ENCODE measurements at places on chromosomes 3 and 15.

DNA sequence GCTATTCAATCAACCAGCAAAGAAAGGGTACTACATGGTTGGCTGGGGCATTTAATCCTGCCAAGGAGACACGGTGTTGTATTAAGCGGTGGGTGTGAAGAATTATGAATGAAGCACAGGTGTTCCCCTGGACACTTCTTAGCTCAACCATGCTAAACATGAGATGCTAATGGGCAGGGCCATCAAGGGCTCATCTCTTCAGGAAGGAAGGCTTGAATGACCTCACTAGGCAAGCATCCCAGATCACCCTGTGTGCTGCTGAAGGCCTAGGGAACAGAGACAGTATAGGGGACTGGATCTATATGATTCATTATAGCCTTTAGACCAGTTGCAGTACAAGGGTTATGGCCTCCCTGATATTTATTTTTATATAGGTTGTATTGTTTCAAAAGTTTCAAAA, 221.3 kb upstream of the SLCO3A1 start:
- DNase-seq: no peak

DNA sequence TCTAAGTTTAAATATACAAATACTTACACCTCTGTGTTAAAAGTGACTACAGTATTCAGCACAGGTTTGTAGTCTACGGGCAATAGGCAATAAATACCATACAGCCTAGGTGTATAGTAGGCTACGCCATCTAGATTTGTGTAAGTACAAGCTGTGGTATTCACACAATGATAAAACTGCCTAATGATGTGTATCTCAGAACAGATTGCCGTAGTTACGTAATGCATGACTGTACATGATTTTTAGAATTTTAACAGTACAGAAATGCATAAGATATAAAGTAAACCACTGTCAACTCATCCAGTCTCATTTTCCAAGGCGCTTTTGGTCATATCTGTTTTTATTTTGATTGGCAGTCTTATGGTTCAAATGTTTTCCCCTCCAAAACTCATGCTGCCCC, 365.7 kb downstream of the CTNNB1 start:
- DNase-seq: no peak

DNA sequence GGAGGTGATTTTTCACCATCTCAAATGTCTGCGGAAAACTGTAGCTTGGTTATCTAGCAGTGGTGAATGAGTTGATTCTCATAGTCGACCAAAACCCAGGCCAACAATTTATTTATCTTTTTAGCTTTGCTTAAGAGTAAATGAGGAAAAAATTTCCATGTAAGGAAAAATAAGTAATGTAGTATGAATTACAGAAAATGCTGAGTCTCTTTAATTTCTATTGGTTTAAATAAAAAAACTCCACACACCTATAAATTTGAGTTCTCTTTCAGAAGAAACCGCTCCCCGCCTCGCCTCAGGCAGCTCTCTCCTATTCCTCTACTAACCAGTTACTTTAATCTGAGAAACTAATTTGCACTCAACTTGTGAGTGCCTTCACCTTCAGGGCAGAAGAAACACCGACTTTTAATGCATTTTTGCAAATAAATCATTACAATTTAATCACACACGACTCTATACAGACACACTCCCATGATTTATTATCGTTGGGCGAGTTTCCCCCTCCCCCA, 540 bp upstream of the RSRC1 start:
- DNase-seq: no peak

GRCh38 chr3:39000008-39000450, 51.7 kb downstream of the SCN11A start:
- DNase-seq: peak; percentile 55

GRCh38 chr3:141528800-141529199, 42.0 kb downstream of the RASA2 start:
- DNase-seq: no peak

DNA sequence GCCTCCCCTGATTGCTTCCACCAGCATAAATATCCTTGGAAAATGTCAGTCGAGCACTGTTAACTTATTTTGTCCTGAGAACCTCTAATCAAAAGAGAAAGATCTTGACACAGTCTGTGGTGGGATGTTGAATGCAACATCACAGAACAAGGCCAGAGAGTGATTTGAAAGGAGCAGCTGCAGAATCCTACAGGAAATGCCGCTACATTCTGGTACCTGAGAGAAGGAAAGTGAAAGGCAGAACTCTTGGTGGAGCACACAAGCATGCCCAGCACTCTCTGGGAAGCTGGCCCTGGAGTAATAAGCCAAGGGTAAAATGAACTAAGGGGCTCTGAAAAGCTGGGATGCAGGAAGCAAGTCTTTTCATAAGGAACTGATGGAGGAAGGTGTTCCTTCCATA, 75.8 kb downstream of the CBLB start:
- no peak for DNase-seq

DNA sequence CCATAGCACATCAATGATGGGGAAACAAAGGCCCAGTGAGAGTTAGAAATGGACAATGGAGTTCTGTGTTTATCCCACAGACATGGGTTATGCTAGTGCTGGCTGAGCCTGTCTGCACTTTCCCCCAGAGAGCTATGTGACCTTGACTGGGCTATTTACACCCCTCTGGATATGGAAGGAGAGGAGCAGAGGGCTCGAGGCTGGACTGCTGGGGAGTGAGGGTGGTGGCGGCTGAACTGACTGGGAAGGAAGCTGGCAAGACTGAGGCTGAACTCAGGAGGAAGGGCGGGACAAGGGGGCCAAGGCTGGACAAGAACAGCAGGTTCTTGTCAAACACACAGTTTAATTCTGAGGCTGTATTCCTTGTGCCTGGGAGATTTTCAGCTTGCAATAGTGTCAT, 10.8 kb upstream of the INSYN1 start:
- DNase-seq: no peak

- DNase-seq: no peak
Observed at GRCh38 chr3:125257536-125257935, 45.0 kb upstream of the SLC12A8 start.

- DNase-seq: no peak
Observed at GRCh38 chr3:15977090-15977489, 179.3 kb upstream of the ANKRD28 start.

GRCh38 chr15:99593070-99593469, 27.3 kb downstream of the MEF2A start:
- no peak for DNase-seq

DNA sequence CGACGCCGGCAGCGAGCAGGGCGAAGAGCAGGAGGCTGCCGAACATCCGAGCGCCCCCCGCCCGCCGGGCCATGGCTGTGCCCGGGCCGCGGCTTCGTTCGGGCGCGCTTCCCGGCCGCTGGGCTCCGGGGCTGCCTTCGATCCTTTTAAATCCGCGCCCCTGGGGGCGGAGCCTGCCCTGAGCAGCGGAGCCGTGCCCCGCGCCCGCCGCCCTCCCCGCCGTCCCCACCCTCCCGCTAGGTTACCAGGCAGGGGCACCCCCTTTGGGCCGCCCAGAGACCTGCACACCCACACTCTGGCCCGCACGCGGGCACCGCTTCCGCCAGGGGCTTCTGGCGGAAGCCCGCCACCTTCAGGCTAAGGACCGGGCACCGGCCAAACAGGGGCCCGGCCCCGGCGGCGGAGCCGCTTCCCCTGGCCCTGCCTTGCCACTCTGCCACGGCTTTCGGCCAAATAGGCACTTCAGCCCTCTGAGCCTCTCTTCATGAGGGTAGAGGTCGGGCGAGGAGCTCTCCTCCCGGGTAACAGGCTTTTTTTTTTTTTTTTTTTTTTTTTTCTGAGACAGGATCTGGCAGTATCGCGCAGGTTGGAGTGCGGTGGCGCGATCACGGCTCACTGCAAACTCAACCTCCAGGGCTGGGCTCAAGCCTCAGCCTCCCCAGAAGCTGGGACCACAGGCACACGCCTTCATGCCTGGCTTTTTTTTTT, at the start of gene NMB:
Gene NMB (minus strand): TSS at position 120 of the 708 bp plus-strand sequence. CDS start 47 bp downstream, at position 73.
- DNase-seq: peak; percentile 85

GRCh38 chr3:195421400-195421799, 21.4 kb downstream of the ACAP2 start:
- DNase-seq: no peak

GRCh38 chr15:68386587-68387288, 45.2 kb downstream of the ITGA11 start:
- no peak for DNase-seq

GRCh38 chr3:188524052-188524451, 370.1 kb downstream of the LPP start:
- DNase-seq: no peak

- no peak for DNase-seq
Observed at GRCh38 chr3:113255854-113256615, 44.7 kb downstream of the BOC start.

- no peak for DNase-seq
Observed at GRCh38 chr15:80183886-80184285, 31.1 kb downstream of the FAH start.

GRCh38 chr3:101762041-101762646, 16.9 kb upstream of the NXPE3 start:
- no peak for DNase-seq

DNA sequence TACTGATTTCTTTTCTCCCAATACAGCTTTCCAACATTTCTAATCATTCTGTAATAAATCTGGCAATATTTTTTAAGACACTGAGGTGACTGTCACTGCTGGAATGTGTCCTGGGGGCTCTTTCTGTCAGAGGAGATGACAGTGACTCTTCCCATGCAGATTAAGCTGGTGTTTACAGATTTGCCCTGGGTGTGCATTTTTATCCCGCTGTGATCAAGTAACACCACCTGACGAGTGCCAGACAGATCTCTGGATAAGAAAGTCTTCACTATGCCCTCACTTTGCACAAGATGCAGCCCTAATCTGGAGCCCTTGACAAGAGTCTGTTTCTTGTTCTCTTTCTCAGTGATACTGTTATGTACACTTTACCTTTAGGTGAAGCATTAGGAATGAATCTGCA, 477.7 kb downstream of the ZIC1 start:
- no peak for DNase-seq

GRCh38 chr3:149589332-149589731, 68.5 kb downstream of the WWTR1 start:
- no peak for DNase-seq

DNA sequence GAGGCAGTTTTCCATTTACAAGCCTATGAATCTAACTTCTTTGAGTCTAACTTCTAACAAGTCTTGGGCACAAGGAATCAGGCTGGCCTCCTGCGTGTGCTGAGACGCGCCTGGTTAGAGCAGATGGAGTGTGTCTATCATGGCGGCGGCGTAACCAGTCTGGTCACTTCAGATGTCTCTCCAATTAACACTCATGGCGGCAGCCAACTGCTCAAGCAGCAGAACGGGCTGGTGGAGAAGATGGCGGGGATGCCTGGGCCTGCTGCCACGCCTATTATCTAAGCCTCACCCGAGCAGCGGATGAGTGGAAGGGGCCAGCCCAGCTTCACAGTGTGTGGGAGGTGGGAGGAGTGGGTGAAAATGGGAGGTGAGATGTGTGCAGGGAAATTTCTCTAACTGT, 246.4 kb upstream of the TPRG1 start:
- no peak for DNase-seq

DNA sequence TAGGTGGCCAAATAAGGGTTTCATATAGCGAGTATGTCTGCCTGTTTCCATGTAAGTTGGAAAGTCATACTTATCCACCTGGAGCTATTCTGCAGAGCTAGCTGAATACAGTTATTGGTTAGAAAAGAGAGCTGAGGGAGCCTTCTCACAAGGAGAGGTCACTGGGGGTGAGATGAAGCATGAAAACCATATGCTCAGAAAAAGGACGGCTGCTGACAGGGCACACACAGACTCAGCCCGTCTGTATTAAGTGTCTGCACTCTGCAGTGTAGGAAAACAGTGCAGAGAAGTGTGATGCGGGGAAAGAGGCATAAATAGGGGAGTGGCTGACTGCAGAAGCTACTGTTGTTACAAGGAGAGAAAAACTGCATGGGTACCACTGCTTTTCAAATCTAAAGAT, 58.2 kb downstream of the C3orf70 start:
- no peak for DNase-seq

DNA sequence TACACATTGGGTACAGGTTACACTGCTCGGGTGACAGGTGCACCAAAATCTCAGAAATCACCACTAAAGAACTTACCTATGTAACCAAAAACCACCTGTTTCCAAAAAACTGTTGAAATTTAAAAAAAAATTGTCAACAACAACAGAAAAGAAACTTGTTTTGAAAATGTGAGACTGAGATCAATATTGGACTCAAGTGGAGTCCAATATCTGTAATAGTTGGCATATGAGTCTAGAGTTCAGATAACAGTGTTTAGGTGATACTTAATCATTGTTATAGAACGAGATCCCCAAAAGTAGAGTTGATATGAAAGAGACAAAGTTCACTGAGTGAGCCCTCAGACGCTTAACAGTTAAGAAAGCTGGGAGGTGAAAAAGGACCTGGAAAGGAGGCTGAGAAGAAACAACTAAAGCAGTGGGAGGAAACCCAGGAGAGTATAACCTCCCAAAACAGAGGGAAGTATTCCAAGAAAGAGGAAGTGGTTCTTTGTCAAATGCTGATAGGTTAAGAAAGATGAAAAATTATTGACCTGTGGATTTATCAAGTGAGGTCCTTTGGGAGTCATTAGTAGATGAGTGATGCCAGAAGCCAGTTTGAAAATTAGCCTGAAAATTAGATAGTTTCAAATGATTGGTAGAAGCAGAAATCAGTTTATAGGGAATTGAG, 388.6 kb upstream of the DPH6 start:
- DNase-seq: no peak

DNA sequence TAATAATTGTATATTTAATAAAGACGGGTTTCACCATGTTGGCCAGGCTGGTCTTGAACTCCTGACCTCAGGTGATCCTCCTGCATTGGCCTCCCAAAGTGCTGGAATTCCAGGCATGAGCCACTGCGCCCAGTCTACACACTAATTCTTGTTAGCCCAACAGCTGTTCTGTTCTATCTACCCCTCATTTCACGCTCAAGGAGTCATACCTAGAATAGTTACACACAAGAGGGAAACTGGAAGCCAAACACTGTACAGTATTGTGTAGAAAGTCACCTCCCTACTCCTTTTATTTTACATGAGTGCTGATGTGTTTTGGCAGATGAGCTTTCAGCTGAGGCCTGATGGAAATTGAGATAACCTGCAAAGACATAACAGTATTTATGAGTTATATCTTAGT, 13.4 kb upstream of the CTDSPL2 start:
- peak; percentile 70 for DNase-seq

DNA sequence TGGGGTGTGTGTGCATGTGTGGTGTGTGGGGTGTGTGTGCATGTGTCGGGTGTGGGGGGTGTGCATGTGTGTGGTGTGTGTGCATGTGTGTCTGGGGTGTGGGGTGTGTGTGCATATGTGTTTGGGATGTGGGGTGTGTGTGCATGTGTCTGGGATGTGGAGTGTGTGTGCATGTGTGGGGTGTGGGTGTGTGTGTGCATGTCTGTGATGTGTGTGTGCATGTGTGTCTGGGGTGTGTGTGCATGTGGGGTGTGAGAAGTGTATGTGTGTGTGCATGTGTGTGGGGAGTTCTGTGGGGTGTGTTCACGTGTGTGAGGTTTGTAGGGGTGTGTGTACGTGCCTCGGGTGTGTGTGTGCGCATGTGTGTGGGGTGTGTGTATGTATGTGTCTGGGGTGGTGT, 6.7 kb upstream of the OCA2 start:
- DNase-seq: no peak
